ENCODE measurements at places on chromosomes 6 and 20.

DNA sequence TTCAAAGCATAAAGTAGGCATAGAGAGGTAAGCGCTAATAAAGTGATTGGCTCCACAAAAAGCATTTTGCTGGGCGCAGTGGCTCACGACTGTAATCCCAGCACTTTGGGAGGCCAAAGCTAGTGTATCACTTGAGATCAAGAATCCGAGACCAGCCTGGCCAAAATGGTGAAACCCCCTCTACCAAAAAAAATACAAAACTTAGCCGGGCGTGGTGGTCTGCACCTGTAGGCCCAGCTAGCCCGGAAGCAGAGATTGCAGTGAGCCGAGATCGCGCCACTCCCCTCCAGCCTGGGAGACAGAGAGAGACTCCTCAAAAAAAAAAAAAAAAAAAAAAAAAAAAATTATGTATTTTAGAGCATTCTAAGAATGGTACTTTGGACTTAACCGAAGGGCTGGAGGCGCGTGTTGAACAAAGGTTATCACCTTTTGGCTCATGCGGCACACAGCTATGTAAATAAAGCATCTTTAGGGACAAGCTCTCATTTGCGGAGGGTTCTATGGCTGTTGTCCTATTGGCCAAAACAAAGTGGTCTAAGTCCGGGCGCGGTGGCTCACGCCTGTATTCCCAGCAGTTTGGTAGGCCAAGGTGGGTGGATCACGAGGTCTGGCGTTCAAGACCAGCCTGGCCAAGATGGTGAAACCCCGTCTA is 17.4 kb downstream of the HFE start:
- no peak for DNase-seq

DNA sequence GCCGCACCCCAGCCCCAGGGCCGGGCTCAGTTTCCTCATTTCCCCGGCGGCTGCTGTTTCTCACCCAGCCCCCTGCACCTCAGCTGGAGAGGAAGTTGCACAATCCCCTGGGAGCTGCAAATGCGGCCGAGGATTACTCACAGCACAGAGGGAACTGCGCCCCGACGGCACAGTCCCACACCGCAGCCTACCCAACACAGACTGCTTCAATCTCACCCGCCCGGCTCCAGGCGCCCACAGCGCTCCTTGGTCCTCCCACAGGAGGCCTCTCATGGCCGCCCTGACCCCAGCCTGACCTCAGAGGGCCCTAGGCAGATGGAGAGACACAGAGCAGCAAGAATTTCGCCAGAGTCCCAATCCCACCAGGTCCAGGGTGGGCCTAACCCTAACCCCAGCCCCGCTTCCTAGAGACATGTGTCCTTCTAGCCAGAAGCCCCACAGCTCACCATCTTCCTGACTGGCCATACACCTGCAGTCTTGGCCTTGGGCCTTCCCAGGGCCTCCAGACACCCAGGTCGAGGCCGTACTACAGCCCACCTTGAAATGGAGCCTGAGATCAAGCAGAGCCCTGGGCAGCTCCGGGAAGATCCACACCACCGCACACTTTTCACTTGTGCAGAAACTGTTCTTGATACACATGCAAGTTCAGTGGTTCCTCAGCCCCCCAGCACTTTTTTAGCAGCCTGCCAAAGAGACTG is 11.7 kb downstream of the TFEB start:
- no peak for DNase-seq

DNA sequence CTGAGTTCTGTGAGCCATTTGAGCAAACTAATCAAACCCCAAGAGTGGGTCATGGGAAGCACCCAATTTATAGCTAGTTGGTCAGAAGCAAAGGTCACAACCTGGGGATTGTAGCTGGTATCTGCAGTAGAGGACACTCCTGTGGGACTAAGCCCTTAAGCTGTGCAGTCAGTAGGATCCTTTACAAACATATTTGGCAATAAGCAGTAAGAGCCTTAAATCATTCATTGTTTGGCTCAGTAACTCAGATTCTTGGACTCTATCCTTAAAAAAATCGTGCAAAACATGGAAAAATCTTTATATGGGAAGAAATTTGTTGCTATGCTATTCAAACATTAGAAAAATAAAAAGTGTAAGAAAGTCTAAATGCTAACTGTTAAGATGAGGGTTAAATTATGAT is 29.9 kb downstream of the FRK start:
- no peak for DNase-seq

DNA sequence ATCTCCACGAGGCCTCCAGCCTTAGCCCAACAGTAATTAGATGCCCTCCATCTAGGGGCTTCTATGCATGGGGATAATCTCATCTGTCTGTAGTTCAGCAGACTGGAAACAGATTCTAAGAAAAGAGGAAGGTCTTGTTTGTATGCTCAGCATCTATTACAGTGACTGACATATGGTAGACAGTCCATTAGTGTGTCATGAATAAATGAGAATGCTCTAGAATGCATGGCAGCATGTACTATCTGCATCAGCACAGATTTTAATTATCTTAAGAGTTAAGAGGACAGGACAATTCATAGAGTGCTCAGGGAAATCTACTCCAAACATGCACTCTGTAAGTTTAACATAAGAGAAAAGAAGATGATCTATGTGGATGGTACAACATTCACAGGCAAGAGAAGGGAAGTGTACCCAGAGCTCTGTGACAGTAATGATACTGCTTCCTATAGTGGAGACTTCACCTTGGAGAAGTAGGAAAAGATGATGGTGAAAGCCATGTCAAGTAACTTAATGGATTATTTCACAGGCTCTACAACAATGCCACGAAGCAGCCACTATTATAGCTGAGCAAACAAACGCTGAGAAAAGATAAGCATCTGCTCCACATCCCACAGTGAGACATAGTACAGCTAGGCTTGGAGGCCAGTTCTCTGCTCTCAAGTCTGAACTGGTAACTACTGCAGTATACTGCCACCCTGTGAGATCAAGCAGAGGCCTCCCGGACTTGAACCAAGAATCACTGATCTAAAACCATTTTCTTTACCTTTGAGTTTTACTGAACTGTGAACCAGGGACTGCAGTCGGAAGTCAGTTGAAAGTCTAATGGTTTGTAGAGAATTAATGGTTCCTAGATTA is 309.2 kb upstream of the SPTLC3 start:
- no peak for DNase-seq

DNA sequence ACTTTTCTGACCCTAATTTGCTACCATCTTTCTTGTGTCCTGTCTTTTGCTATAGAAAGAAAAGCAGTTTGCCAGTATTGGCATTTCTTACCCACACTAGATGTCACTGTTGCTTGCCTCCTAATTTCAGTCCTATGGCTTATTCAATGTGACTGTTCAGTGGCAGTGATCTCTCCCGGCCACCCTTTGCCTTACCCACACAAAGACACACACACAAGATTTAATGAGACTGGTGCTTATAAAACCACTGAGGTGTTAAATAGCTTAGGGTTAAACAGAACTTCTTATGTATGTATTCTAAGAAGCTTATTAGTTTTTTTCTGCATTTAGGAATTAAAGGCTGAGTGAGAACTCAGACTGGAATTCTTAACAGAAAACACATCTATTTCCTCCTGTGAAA is 233.6 kb upstream of the ASCC3 start:
- peak; percentile 74 for DNase-seq

- no peak for DNase-seq
Observed at GRCh38 chr20:48604936-48605335, 222.9 kb downstream of the PREX1 start.

DNA sequence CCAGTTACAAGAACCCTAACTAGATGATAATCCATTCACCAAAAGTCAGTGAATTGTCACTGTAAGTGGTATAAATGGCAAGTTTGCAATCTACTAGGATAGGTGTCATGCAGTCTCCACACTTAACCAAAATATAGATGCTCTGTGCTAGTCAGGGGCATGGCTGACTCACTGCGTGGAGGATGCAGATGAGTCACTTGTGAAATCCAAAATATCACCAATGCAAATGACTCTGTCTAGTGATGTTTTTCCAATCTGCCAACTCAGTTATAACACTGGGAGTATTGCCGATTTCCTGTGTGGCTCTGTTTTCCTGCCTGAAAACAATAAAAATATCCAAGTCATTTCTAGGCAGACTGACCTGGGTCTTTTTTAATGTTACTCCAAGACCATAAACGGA is 47.8 kb upstream of the NRSN1 start:
- DNase-seq = no peak

DNA sequence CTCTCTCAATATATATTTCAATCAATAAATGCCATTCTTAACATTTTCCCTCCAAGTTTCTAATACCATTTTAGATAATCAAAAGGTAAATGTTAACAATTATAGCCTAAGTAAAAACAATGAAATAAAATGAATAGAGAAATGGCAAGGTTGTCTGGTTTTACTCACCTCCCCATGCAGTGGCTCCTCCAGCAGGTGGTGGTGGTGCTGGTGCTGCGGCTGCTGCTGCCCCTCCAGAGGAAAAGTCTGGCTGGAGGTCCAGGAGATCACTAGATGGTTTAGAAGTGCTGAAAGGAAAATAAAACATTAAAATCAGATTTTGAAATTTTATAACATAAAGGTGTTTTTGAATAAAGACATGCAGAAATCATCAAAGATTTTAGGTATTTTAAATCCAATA is 93.2 kb downstream of the PRSS35 start:
- DNase-seq = no peak

- DNase-seq = no peak
Observed at GRCh38 chr6:130934848-130935585, 107.8 kb downstream of the SMLR1 start.

DNA sequence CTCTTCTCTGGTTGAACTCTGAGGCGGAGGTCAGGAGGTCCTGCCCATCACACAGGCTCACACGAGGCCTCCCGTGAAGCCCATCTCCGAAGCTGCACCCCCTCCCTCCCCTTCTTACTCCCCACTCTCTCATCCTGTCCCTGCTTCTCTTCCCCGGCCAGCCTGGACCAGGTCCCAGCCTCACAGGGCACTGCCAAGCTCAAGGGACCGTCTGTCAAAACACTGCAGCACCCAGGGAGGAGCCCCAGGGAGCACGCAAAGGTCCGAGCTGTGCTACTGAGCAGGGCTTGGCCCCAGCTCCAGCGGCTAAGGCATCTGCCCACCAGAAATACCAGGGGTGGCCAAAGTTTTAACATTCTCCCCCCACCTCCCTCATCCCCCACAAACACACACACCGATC is 70.0 kb downstream of the PSMG4 start:
- no peak for DNase-seq

GRCh38 chr6:142945446-142946180 is 637 bp upstream of the HIVEP2 start:
- DNase-seq = no peak

DNA sequence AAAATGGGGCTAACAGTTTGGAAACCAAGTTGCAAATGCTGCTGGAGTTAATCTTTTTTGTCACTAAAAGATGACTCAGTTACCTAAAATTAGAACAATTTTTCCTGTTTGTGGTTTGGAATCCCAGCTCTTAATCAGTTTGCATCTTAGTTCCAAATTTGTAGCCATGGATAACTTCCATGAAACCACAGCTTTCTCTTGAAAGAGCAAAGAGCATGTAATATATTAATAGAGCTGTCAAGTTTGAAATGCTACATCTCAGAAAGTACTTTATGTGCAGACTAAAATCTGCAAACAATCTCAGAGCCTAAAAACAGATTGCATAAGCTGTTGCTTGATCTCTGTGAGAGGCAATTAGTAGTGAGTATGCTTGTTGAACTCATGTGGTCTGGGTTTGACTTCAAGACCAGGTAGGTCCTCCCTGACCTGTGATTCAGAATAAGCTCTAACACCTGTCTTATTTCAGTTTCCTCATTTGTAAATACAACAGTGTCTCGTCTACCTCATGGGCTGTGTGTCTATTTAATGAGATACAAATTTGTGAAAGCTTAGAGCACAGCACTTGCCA is 23.5 kb downstream of the DHX35 start:
- no peak for DNase-seq

- DNase-seq = no peak
Observed at GRCh38 chr20:11375335-11375734, 542.4 kb upstream of the BTBD3 start.

DNA sequence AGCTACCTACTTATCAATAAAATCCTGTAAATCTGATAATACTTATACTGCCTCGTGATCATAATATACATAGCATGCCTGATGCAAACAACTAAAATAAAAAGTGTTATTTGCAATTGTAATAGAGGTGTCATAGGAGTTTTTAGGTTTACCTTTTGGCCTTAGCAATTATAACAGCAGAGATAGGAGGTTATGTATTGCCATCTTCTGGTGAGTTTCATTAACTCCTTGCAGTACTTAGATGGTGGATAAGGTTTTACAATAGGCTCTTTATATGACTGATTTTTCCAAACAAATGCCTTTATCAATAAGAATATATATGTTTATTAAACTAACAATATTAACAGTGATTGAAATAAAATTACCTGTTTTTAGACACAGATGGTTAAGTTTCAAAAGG is 27.8 kb upstream of the MYCT1 start:
- no peak for DNase-seq

- peak; percentile 33 for DNase-seq
Observed at GRCh38 chr6:150299873-150300485, 68.8 kb upstream of the IYD start.

GRCh38 chr6:82015526-82015925 is 232.0 kb downstream of the IBTK start:
- DNase-seq = no peak

GRCh38 chr6:27867945-27868300 is 44.3 kb downstream of the OR2B2 start:
- no peak for DNase-seq

GRCh38 chr20:54398814-54399213 is 76.6 kb upstream of the DOK5 start:
- DNase-seq = no peak

DNA sequence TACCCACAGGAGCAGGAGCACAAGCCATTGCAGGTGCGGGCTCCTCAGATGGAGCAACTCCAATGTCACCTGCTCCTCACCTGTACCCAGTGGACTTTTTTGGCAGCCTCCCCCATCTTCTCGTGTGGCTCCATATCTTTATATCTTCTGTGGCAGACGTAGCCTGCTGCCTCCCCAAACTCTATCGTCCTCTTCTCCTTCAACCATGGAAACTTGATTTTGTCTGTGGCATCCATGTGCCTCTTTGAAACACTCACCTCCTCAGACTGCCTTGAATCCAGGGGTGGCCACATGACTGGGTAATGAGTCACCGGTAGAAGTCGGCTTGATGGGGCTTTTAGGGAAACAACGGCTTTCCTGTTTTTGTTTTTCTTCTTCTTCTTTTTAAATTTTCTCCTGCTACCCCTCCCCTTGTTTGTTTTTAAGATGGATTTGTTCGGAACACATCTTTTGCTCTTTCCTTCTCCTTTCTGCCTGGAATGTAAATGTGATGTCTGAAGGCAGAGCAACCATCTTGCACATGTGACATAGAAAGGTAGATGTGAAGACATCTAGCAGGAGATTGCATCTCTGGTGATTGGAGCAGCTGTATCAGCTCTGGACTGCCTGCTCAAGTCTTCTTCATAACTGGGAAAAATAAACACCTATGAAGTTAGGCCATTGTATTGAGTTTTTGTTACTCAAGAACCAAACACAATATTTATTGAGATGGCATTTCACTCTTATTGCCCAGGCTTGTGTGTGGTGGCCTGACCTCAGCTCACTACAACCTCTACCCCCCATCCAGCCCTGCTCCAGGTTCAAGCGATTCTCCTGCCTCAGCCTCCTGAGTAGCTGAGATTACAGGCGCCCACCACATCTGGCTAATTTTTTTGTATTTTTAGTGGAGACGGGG is 69.9 kb upstream of the DDR1 start:
- DNase-seq = no peak

GRCh38 chr6:110485491-110485890 is 9.1 kb upstream of the SLC22A16 start:
- no peak for DNase-seq

- DNase-seq = no peak
Observed at GRCh38 chr6:9593554-9593953, 821.3 kb downstream of the TFAP2A start.
